Hematopoietic multipotent progenitor cell treated with erythropoietin and hydrocortisone succinate and interleukin-3 and kit ligand, for 8 days (in vitro differentiated cells): ENCODE measurements at places on chromosomes 16 and 17.

DNA sequence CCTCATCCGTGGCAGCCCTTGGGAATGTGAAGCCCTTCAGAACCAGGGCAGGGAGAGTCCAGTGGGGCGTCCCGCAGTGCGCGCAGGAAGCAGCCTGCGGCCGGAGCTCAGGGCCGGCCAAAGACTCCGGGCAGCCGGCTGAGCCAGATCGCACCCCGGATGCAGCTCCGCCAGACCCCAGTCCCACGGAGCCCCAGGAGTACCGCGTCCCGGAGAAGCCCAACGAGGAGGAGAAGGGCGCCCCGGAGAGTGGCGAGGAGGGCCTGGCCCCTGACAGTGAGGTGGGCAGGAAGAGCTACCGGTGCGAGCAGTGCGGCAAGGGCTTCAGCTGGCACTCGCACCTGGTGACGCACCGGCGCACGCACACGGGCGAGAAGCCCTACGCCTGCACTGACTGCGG is 6.9 kb downstream of the ZNF205 start:
- DNase-seq: no peak

- DNase-seq: no peak
Measured at GRCh38 chr16:19281246-19281645, 4.3 kb upstream of the CLEC19A start.

DNA sequence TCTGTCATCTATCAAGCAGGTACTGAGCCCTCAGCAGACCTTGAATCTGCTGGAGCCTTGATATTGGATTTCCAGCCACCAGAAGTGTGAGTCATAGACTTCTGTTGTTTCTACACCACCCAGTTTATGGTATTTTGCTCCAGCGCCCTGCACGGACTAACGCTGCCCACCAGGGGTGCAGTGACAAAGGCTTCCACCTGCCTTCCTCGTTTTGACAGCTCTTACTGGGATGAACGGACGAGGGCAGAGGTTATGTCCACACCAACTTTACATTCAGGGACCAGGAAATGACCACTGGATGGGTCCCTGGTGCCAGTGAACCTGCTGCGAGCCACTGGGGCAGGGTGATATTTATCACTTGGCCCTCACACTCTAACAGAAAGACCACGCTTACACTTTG is 66.6 kb upstream of the CBX4 start:
- peak; percentile 55 for DNase-seq

- DNase-seq: no peak
Measured at GRCh38 chr16:58862334-58863021, 128.4 kb upstream of the GOT2 start.

- DNase-seq: peak; percentile 7
Measured at GRCh38 chr16:11410376-11411058, 65.3 kb downstream of the RMI2 start.

GRCh38 chr16:82580298-82580890 is 46.4 kb upstream of the CDH13 start:
- no peak for DNase-seq

DNA sequence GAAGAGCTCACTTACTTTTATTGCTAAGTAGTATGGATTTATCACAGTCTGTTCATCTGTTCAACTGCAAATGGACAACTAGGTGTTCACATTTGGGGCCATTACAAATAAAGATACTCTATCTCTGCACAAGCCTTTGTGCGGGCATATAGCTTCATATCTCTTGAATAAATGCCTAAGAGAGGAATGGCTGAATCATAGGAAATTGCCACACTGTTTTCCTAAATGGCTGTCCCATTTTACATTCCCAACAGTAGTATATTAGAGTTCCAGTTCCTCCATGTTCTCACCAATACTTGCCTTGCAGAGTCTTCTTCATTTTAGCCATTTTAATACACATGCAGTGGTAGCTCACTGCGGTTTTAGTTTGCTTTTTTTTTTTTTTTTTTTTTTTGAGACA is 20.5 kb downstream of the NSMCE1 start:
- no peak for DNase-seq
